Stimulated activated CD4-positive, alpha-beta T cell treated with anti-CD3 and anti-CD28 coated beads, Interleukin-2, amount 100 ng/mL, for 24 hours (primary cell): ENCODE measurements at places on chromosomes 16 and 17.

- DNase-seq: no peak
These were observed 76.6 kb downstream of the ZZEF1 start for GRCh38 chr17:4066210-4066609.

DNA sequence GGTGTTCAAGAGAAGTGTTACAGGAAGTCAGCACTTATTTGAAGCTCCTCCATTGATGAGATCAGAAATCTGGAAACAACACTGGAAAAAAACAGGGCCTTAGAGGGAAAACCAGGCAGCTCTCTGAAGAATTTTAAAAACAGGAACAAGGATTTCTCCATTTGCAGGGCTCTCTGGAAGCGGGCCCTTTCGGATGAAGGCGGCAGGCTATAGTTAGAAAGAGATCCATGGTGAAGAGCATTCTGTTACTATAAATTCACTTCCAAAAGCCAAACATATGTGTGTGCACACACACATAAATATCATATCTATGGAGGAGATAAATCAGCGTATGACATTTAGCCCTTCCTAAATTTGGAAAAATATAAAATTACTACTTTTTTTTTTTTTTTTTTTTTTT, 42.6 kb upstream of the GRIN2A start:
- no peak for DNase-seq

GRCh38 chr16:27703121-27703520, 153.2 kb downstream of the KATNIP start:
- DNase-seq: no peak

DNA sequence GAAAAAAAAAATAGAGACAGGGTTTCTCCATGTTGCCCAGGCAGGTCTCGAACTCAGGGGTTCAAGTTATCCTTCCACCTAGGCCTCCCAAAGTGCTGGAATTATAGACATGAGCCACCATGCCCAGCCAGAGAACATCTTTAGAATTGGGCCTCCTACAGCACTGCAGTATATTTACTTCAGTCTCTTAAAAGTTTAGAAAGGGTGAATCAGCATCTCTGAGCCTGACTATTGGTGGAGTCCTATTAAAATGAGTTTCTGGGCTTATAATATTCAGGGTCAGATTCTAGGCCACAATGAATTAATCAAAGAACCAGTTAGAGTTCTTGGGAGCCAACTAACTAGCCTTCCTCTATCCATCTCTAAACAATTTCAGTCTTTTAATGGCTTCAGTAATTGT, 22.8 kb downstream of the TADA2A start:
- DNase-seq: no peak

GRCh38 chr16:2919511-2920255, 8.0 kb downstream of the FLYWCH1 start:
- DNase-seq: peak; percentile 71

DNA sequence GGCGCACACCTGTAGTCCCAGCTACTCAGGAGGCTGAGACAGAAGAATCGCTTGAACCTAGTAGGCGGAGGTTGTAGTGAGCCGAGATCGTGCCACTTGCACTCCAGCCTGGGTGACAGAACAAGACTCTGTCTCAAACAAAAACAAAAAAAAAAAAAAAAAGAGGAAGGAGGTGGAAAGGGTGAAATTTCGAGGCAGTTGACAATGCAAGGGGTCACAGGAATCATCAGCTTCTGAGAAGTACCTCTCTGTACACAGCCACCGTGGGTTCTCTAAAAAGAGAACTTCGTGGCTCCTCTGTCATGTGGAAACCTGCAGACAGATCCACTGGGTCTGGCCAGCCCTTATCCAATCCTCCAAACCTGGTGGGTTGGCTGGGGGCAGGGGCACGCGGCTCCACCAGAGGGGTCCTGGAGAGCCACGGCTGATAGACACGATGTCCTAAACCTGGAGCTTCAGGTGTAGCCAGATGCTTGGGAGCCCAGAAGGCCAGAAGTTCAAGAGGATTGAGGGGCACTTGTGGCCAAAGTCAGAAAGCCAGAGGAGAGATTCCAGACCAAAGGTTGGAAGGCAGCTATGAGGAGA, 540 bp upstream of the CD300LF start:
- no peak for DNase-seq

DNA sequence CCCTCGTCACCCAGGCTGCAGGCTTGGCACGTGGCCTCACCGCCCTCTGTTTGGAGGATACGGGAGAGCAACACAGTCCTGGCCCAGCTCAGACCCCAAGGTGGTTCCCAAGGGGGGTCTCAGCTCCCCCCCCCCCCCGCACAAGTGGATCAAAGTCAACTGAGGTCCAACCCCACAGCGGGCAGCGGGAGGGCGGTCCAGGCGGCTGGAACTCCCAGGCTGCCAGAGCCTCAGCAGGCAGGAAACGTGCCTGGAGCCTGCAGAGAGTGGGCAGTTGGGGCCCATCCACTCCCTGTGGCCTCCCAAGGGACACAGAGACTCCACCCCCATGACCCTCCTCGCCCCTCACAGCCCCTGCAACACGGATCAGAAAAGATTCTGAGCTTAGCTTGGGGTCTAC, 36.7 kb downstream of the PIEZO1 start:
- no peak for DNase-seq

GRCh38 chr16:79130616-79131015, 469.9 kb downstream of the MAF start:
- no peak for DNase-seq
